NCI-H1417 treated with DMSO at 0.1 percent for 48 hours (cell line): ENCODE measurements at places on chromosomes 2 and 18.

DNA sequence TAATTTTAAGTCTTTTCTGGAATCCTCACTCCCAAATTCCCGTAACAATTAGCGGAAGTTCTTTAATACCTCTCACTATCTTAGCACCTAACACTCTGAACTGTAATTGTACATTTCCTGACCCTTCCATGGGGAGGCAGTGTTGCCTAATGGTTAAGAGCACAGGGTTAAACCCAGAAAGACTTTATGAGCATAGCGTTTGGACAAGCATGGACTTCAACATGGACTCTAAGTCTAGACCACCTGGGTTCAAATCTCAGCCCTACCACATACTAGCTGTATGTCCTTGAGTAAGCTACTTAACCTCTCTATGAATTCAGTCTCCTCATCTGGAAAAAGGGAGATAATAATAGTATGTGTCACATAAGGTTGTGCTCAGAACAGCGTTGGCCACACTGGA lies 13.0 kb downstream of the ANTXR1 start:
- DNase-seq: no peak

- no peak for DNase-seq
Observed at GRCh38 chr2:108267101-108267500, 21.6 kb upstream of the SULT1C2 start.

- DNase-seq: no peak
Observed at GRCh38 chr18:48844271-48844670, 106.5 kb downstream of the SMAD7 start.

DNA sequence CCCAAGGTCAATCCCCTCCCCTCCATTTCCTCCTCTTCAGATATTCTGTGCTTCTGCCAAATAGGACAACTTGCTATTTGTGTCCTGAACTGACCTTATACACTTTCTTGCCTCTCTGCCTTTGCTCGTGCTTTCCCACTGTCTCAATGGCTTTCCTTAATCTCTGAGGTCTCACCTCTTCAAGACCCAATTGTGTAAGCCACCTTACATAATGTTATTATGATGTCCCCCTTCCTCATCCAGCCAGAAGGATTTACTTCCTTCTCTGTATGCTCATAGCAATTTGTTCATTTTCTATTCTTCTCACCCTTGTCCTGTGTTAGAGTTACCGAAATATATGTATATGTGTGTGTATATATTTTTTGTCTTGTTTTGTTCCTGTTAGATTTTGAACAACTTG lies 26.9 kb upstream of the DARS1 start:
- DNase-seq: no peak

- DNase-seq: peak; percentile 89
Observed at GRCh38 chr2:56008661-56009431, 85.3 kb upstream of the EFEMP1 start.

DNA sequence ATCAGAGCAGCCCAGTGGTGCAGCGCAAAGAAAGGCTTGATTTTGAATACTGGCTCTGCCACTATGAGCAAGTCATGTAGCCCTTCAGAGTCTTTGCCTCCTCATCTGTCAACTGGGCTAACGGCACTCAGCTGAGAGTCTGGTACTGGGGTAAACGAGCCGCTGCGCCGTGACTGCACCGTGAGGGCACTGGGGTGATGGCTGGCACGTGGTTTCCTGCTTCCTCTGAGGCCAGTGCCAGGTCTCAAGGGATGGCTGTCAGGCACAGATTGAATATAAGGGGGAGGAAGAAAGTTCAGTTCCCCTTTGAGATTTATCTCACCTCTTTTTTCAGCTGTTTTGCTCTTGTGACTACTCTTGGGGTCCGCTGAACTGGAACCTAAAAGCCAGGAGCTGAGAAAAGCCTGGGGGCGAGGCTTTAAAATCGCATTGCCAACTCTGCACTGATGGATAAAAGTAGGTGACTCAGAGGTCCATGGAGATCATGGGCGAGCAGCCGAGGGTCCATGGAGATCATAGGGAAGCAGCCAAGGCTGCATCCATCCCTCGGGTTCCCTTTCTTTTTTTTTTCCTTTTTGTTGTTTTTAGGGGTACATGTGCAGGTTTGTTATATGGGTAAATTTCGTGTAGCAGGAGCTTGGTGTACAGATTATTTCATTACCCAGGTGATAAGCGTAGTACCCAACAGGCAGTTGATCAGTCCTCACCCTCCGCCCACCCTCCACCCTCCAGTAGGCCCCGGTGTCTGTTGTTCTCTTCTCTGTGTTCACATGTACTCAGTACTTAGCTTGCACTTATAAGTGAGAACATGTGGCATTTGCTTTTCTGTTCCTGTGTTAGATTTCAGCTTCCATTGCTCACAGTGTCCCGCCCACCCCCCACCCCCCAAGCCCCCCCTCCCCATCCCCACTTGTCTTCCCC lies 114.3 kb downstream of the SPP2 start:
- no peak for DNase-seq

- no peak for DNase-seq
Observed at GRCh38 chr2:16640867-16641266, 24.8 kb downstream of the CYRIA start.
